Stimulated activated CD4-positive, alpha-beta T cell treated with anti-CD3 and anti-CD28 coated beads, Interleukin-2, amount 100 ng/mL, for 4 hours (primary cell): ENCODE measurements at places on chromosomes 7 and 10.

DNA sequence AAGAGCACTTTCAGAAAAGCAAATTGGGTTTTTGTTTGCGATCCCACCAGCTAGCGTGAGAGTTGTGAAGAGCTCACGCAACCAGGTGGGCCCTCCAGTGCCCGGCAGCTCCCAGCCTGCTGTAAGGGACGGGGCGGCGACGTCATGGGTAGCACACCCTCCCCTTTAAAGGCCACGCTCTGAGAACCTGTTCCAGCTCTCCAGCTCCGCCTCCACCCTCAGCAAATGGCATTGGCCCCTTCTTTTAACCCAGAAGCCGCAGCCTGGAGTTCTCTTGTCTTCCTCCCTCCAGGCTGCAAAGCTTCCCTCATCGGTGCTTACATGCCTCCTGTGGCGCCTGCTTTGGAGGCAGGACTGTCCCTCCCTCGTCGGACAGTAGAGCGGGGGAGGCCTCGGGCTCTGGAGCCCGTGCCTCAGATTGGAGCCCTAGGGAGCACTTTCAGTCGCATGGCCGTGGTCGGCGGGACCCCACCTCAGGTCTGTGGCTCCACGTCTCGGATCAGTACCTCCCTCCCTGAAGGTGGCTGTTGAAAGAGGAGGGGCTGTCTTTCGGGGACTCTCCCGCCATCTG is 32.9 kb downstream of the WIPI2 start:
- DNase-seq, result no peak

DNA sequence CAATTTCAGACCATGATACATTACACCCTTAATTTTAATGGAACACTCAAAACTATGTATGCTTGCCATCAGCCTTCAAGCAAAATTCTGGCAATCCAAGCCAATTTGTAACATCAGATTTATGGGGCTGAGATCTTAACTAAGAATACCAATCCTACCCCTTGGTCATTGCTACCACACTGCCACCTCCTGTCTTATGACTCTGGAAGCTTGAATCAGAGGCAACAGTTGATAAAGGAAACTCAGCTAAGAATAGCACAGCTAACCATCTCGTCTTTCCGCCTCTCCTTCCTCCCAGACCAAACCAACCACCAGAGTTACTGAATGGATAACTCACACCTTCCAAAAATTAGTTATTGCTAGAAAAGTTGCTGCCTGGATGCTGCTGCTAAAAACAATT is 7.4 kb downstream of the IGF2BP3 start:
- no peak for DNase-seq

DNA sequence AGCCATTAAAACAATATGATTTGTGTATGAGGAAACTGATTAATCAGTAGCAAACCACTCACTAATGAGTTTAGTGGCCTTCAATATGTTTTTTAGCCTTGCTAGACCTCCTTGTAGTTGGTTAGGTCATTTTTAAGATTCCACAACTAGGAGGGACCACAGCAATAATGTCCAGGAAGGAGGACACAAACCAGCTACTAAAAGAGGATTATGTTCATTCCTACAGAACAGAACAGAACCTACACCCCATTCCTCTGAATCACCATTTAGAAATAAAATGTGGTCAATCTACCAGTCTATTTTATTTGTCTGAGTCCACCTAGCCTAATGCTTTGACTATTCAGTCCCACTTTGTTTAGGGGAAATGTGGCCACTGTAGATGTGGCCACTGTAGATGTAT is 226.3 kb downstream of the GLI3 start:
- DNase-seq, result no peak

- DNase-seq, result no peak
Measured at GRCh38 chr7:135428879-135429278, 81.0 kb downstream of the CNOT4 start.

GRCh38 chr7:73606801-73607691 is 17.3 kb downstream of the MLXIPL start:
- peak; percentile 51 for DNase-seq

- no peak for DNase-seq
Measured at GRCh38 chr7:116351966-116352365, 141.6 kb downstream of the TES start.

DNA sequence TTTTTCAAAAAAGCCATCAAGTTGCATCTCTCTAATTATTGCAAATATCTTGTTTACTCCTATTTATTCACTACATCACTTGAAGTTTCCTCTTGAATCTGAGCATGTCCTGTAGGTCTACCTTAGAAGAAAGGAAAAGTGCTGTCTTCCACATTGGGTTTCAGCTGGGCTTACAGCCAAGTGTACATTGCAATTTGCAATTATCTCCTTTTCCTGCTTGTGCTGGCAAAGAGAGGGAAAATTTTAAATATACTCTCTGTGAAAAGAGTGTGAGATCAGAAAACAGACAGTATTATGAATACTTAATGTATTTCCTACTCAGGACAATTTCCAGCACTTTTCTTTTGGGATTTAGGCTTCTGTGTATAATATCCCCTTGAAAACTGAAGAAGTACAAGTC is 839.7 kb downstream of the CNTNAP2 start:
- no peak for DNase-seq

DNA sequence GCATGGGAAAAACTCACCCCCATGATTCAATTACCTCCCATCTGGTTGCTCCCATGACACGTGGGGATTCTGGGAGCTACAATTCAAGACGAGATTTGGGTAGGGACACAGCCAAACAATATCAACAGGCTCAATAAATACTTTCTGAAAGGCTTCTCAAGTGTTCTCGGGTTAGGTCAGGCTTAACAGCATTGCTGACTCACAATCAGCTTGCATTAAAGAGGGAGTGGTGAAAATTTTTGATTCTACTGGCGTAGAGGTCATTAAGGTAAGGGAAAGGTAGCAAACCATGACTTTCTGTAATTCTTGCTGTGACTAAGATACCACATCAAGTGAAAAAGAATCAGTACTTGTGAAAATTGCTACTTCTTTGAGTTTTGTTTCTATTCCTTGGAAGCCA is 126.4 kb downstream of the JCAD start:
- DNase-seq, result no peak

DNA sequence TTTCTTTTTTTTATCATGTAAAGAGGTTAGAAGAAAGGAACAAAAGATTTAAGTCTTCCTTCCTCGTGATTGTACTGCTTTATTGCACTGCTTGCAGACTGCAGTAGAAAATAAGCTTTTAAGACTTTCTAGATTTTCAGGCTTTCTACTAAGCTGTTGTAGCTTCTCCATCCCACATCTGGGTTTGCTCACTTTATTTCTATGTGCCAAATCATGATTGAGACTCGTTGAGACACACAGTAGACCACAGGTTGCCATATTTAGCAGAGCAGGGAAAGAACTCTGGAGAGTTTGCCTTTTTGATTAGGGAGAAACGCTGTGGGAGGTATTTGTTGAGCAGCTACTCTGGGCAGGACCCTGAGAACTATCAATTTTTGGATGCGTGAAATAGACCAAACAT is 89.2 kb upstream of the BTBD16 start:
- no peak for DNase-seq

- peak; percentile 9 for DNase-seq
Measured at GRCh38 chr10:4546500-4546899, 279.5 kb upstream of the AKR1E2 start.

- no peak for DNase-seq
Measured at GRCh38 chr7:107813524-107813923, 10.5 kb upstream of the SLC26A3 start.

- no peak for DNase-seq
Measured at GRCh38 chr10:86362586-86363183, 3.9 kb downstream of the GRID1 start.

- no peak for DNase-seq
Measured at GRCh38 chr10:107687701-107688100, 523.2 kb upstream of the SORCS1 start.

DNA sequence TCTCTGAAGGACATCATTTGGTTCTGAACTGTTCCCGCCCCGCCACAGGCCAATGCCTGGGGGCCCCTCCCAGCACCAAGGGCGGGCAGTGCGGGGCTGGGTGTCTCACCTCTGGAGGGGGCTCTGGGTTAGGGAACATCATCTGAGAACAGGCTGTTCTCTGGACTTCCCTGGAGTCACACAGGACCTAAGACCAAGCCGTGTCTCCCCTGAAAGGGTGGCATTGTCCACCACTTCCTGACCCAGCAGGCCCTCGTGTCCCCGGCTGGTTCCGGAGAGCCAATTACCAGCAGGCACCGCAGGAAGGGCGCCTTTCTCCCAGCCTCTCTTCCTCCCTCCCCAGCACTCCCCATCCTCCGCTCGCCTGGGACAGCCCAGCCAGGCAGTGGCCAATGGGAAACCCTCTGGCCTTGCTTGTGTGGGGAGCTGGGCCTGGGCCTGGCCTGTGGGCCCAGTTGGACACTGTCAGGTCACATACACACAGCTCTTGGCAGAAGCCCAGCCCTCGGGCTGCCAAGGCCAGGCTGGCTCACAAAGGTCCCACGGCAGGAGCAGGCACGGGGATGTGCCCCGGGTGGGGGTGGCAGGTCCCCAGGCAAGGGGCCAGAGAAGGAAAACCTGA is 119.5 kb downstream of the SPDYE5 start:
- DNase-seq, result no peak

- DNase-seq, result no peak
Measured at GRCh38 chr7:15368653-15369052, 193.2 kb downstream of the AGMO start.

DNA sequence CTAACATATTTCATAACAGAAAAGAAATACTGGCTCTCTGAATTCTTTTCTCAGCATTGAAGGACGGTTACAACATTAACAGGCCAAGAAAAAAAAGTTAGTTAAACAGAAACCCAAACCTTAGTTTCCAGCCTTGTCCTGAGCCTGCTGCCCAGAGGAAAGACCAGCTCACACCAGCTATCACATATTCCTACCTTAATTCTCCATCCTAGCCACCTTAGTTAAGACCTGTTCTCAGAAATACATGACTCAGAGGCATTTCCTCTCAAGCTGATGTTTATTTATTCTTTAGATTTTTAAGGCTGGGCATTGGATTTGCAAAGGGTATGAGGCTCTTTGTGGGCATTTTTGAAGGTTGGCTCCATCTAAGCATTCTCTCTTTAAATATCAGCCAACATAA is 34.3 kb upstream of the ADAM12 start:
- no peak for DNase-seq

DNA sequence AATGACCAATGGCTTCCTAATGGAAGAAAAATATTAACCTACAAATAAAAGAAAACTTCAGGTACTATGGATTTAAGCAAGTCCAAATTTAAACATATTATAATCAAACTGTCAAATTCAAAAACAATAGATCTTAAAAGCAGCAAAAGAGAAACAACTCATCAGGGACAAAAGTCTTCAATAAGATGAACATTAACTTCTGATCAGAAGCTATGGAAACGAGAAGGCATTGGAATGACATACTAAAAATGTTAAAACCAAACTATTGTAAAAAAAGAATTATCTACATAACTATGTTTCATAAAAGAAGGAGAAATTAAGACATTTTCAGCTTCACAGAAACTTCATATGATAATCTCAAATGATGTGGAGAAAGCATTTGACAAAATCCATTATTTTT is 334.7 kb downstream of the ANKRD7 start:
- no peak for DNase-seq

- no peak for DNase-seq
Measured at GRCh38 chr7:101238226-101239182, 902 bp upstream of the CLDN15 start.

DNA sequence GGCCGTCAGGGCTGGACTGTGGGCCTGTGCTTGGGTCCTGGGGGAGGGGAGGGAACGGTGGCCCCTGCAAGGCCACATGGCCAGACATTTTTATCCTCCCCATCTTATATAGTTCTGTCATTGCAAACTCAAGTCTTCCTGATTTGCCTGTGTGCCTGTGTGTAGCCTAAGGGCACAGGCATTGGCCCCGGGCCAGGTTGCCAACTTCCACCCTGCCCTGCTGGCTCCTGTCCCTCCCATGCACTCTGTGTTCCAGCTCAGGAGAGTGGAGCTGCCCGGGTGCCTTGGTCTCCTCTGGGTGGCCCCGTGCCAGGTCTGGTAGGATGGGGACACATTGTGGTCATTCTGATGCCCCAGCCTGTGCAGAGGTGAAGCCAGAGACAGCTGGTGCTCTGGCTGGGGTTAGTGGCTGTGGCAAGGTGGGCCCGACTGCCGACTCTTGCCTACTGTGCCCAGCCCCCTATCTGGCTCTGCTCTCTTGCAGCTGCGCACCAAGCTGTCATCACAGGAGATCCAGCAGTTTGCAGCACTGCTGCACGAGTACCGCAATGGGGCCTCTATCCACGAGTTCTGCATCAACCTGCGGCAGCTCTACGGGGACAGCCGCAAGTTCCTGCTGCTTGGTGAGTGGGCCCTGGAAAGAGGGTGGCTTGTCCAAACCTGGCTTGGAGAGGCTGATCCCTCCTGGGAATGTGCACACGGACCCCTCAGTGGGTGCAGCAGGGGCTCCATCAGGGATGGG is 14.8 kb downstream of the NACAD start:
- no peak for DNase-seq

DNA sequence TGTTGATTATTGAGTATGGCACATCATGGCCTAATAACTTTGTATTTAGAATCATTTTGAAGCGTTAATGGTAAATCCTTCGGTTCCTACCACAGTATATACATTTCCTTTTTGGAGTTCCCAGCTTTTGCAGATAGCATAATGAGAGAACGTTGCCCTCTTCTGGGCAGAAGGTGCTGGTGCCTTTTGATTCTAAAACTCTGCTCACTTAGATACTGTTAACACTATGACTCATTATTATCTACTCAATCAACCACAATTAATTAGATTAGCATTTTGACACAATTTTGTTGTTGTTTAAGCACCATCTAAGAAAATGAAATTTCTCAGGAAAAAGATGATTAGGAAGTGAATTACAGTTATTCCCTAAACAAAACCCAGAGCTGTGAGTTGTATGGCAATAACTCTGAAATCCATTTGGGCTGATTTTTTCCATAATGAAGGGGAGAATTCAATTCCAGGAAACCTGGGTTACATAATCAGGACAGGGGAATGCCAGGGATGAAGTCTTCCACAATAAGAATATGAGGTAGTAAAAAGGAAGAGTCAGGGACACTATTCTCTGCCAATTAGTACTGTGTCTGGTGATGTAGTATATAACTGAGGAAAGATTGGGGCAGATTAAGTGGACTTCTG is 11.5 kb upstream of the DLD start:
- peak; percentile 22 for DNase-seq

- DNase-seq, result no peak
Measured at GRCh38 chr7:152633504-152633903, 42.4 kb downstream of the XRCC2 start.

GRCh38 chr10:58157076-58157766 is 110.5 kb downstream of the IPMK start:
- DNase-seq, result no peak

- no peak for DNase-seq
Measured at GRCh38 chr7:129821476-129821875, 131.3 kb downstream of the UBE2H start.
